Camera-type eye (tissue), 1 donor: ENCODE measurements at places on chromosomes 1 and 21. TPM values are rescaled to one million over a fixed set of nuclear protein-coding genes. Genes with fewer than 3 reads are reported as not detected.

MTMR11 gene
- 17.9 TPM for total RNA-seq

C1orf116 gene
- 2.9 TPM for total RNA-seq

LCE2B gene
- total RNA-seq, result not detected

EDN2 gene
- 1.6 TPM for total RNA-seq

HSF2BP gene
- 2.9 TPM for total RNA-seq

FUBP1 gene
- total RNA-seq, result 354 TPM

SPRR5 gene
- total RNA-seq, result not detected

NIBAN1 gene
- 46.2 TPM for total RNA-seq

SUMO3 gene
- 59.3 TPM for total RNA-seq

PDC gene
- 285 TPM for total RNA-seq

ZNF593OS gene
- total RNA-seq, result 41.3 TPM

AADACL4 gene
- not detected for total RNA-seq

BPNT1 gene
- 30.7 TPM for total RNA-seq

C4BPB gene
- 0.60 TPM for total RNA-seq

TDRD5 gene
- 0.99 TPM for total RNA-seq

SPATC1L gene
- total RNA-seq, result 9.1 TPM

OR6N1 gene
- total RNA-seq, result not detected

S100A3 gene
- total RNA-seq, result 1.0 TPM

DNAJC28 gene
- total RNA-seq, result 3.2 TPM
